ENCODE measurements at places on chromosomes 11 and 22.

- no peak for DNase-seq
Observed at GRCh38 chr11:65305501-65306268, 9.0 kb upstream of the CDC42EP2 start.

DNA sequence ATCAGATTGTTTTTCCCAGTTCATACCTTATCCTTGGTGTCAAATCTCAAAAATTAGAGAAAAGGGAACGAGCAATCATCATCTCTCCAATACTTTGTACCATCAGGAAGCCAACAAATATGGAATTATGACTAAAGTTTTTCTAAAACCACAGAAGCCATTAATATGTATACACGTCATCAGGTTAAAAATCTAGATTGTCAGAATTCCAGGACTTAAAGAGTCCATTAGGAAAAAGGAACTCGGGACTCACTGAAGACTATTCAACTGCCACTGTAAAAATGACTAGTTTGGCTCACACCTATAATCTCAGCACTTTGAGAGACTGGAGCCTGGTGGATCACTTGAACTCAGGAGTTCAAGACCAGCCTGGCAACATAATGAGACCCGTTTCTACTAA lies 344.4 kb upstream of the LRRC4C start:
- no peak for DNase-seq

DNA sequence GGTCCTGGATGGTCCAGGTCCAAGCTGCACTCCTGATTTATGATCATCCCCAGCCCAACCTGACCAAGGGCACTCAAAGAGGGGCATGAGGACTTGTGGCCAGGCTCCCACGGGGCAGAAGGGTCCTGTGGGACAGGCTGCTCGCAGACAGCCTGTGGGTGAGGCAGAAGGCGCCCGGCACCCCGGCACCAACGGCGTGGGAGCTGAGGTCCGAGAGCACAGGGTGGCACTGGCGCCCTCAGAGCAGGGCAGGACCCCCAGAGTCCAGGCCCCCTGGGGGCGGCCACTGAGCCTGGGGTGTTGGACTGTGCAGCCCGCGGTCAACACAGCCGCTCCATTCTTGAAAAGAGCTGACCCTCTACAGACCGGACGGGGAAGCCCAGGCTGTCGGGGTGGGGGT lies 3.3 kb downstream of the IL17REL start:
- no peak for DNase-seq

GRCh38 chr22:28837640-28838039 lies 37.3 kb upstream of the XBP1 start:
- DNase-seq, result no peak

GRCh38 chr22:32317524-32317923 lies 40.1 kb upstream of the RFPL3 start:
- DNase-seq, result no peak

GRCh38 chr11:22192289-22192641 lies 620 bp upstream of the ANO5 start:
- no peak for DNase-seq

- DNase-seq, result no peak
Observed at GRCh38 chr22:29331213-29331612, 15.7 kb upstream of the RASL10A start.

GRCh38 chr11:67411785-67412152 lies 3.7 kb upstream of the CARNS1 start:
- DNase-seq, result no peak
